ENCODE measurements at places on chromosomes 5 and 9.

- no peak for DNase-seq
These were observed 440.9 kb downstream of the DIRAS2 start for GRCh38 chr9:90201766-90202165.

GRCh38 chr5:175861337-175862130, 9.8 kb upstream of the CPLX2 start:
- DNase-seq: no peak

DNA sequence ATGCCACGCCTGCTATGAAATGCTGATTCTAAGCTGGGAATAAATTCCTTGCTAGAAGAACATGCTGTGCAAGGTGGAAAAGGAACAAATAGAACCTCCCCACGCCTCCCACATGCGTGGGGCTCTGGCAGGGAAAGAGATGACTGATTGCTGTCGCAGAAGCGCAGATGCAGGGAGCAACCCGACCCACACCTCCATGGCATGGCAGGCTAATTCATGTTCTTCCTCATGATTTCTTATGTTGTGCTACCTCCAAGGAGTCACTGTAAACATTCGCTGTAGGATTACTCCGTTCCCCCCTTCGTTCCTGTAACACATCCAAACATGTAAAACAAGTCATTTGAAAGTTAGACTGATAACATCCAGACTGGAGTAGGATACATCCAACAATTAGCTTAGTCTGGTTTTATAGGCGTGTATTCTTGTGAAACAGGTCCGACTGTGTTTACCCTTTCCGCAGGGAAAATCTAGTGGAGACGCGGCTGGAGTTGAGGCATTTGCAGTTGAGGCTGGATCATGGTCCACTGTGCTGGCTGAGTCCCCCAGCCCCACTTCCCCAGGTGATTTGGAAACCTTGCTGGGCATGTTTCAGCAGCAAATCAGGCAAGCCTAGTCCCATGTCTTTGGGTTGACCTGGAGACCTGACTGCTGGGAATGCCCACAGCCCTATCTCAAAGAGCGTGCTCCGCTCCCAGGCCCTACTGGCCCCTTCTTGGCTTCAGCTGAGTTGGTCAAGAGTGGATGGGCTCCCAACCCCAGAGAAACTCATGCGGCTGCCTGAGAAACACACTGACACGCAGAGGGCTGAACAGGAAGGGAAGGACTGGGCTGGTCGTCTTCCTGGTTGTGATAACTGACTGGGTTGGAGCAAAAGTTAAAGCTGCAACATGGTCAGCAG, 24.8 kb upstream of the ANKRD33B start:
- DNase-seq: no peak

- no peak for DNase-seq
These were observed 35.3 kb downstream of the MED27 start for GRCh38 chr9:132044176-132044875.

DNA sequence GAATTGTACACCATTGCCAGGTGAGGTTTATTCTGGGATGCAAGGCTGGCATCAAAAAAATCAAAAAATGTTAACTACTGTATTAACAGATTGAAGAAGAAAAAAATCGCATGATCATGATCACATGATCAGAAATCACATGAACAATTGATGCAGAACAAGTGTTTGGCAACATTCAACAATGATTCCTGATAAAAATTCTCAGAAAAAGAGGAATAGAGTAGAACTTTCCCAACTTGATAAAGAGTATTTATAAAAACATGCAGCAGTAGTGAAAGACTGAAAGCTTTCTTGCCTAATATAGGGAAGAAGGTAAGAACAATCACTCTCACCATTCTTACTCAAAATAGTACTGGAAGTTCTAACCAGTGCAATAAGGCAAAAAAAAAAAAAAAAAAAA, 16.4 kb downstream of the SLCO4C1 start:
- DNase-seq: no peak

DNA sequence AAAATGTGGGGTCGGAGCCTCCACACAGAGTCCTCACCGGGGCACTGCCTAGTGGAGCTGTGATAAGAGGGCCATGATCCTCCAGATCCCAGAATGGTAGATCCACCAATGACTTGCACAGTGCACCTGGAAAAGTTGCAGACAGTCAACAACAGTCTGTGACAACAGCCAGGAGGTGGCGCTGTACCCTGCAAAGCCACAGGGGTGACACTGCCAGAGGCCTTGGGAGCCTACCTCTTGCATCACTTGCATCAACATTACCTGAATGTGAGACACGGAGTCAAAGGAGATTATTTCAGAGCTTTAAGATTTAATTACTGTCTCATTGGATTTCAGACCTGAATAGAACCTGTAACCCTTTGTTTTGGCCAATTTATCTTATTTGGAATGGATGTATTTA, 614.1 kb upstream of the CDH9 start:
- DNase-seq: no peak
